ENCODE measurements at places on chromosomes 2 and 18.
A peak's percentile ranks its signal among the peaks of the same experiment; 100 is the strongest.

DNA sequence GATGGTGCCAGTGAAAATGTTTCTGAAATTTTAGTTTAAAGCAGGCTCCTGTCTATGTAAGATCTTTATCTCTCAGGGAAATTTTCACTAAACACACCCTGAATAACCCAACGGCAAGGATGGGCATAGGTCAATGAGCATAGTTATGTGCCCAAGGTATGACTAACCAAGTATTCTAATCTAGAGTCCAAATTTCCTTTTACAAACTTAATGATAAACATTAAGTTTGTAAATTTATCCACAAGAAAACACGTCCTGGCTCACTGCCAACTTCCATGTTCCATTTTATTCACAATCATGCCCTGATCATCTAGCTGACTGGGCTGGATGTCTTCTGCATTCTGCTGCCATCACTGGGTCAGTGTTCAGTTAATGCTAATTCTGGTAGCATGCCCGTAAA is 151.2 kb downstream of the SRBD1 start:
- no peak for DNase-seq

GRCh38 chr2:239726631-239727181 is 298.4 kb downstream of the NDUFA10 start:
- no peak for DNase-seq

DNA sequence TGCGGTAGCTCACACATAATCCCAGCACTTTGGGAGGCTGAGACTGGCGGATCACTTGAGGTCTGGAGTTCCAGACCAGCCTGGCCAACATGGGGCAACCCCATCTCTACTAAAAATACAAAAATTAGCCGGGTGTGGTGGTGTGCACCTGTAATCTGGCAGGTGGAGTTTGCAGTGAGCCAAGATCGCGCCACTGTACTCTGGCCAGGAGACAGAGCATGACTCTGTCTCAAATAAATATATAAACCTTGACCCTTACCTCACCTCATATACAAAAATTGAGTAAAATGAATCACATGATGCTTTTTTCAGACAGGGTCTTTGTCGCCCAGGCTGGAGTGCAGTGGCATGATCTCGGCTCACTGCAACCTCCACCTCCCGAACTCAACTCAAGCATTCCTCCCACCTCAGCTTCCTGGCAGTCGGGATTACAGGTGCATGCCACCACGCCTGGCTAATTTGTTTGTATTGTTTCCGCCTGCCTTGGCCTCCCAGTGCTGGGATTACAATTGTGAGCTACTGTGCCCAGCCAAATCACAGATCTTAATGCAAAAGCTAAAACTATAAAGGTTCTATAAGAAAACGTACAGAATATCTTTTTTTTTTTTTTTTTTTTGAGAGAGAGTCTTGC is 25.3 kb downstream of the XPO1 start:
- DNase-seq, result peak; percentile 26

DNA sequence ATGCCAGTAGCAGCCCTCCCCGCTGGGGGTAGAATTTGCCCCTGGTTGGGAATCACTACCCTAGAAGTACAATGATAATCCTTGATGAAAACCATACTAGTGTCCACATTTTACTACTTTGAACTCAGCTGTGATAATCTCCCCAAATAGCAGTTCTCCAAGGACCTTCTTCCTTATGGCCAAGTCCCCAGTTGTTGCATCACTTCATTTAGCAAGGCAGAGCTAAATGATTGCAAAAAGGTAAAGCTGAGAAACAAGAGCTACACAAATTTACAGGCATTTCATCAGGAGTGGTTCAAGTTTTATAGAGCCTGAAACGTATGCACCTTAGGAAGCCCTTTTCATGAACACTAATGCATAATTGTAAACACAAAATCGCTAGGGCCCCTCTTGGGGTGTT is 44.9 kb upstream of the REL start:
- no peak for DNase-seq

DNA sequence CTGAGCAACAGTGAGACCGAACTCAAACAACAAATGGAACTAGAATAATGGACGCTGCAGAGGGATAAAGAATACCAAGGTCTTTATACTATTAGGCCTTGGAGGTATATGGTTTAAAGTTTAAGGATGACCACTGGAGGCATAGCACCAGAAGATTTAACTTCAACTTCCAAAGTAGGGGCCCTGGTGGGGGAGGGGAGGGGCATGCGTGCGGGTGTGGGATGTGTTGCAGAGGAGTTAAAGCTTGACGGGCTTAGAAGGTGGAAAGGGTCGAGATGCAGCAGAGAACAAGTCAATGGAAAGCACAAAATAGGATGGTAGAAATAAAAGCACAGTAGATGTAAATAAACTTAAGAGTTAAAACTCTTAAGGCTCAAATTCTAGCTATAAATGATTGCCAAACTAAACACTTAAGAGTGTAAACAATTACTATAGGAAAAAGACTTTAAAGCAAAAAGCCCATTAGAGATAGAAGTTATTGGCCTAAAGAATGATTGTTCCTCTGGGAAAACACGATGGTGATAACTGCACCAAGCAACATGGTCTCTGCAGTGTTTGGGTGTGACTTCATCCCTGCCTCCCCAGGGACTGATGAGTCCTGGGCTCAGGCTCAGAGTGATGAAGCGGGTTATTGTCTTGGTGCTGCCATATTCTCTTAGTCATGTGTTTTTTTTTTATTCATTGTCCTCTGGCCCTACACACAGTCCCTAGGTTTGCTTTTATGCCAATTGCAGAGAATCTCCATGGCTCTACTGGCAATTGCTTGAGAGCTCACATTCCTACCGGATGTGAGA is 13.0 kb downstream of the RRM2 start:
- DNase-seq, result no peak

DNA sequence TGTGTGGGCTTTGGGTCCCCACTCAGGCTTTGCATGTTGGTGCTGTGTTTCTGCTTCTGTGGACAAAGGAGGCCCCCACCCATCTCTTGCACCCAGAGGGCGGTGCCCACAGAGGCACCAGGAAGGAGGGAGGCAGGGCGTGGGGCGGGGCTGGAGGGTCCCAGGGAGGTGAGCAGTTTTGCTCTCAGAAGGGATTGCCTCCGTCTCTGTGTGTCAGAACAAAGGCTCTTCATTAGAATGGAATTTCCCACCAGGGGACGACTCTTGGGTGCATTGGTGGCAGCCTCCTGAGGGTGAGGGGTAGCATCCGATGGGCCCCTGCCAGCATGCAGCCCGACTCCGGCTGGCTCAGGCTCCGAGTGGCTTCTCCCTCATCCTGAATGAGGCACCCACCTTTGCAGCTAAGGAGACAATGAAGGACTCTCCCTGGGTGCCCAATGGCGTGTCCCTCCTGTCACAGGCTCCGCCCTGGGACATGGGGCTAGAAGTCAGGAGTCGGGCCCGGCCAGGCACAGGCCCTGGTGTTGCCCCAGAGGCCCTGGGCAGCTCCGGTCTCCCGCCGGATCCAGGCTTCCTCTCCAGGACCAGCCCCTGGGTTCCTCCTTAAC is 7.0 kb upstream of the ERFE start:
- DNase-seq, result no peak

GRCh38 chr18:69889009-69889408 is 58.7 kb downstream of the CD226 start:
- DNase-seq, result no peak

DNA sequence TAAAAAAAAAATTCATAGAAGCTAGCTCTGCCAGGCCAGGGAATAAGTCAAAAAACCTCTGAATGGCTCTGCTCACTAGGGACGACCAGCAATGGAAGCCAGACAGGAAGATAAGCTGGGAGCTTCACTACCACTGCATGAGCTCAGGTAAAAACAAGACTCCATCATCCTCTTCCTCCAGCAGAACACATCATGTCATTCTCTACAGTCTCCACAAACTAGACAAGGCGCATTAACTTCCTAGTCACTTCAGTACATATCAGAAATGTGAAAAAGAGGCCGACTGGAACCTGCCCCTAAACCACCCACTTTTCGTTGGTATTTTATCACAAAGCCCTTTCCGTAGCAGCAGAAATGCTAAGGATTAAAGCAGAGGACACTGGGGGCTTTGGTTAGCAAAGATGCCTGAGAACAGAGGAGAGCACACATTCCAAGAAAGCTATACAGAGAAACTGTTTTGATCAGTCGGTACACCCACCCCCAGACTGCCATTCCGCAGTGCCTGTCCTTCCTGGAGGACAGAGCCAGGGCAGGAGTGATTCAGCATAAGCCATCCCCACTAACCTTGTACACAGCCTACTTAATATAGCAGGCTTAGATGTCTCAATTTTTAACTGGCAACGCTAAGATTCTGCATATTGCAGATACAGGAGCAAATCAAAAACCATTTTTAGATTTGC is 53.4 kb downstream of the AAK1 start:
- DNase-seq, result peak; percentile 44

GRCh38 chr18:4721545-4721944 is 266.4 kb upstream of the DLGAP1 start:
- no peak for DNase-seq

DNA sequence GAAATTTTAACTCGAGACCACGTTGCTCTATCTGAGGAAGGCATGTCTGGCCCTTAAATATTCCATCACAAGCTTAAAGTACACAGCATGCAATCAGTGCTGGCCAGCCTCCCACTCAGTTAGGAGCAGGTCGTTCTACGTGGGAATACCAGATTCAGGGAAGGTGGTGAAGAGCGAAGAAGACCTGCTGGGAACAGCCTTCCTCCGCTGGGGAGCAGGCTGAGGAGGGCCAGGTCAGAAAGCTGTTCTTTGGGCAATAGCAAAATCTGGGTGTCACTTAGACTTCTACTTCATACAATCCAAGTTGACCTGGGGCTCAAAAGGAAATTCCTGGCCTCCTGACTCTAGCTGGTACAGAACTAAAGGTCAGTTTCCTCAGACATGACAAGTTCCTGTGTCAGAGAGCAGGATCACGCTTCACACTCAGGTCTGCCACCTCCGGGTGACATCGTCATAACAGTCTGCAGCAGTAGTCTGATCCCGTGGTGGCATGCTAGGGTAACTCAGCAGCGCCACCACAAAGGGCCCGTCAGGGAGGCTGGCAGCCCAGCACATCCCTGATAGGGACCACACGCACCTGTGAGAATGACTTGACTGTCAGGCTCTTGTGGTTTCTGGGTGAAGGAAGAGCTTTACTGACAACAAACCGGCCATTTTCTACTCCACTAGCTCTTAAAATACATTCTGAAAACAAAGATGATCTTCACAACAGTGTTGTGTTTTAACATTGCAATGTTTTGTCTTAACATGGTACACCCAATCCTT is 35.2 kb upstream of the NAPG start:
- peak; percentile 76 for DNase-seq

- DNase-seq, result peak; percentile 29
Measured at GRCh38 chr2:69798909-69799526, 30.4 kb upstream of the GMCL1 start.

- DNase-seq, result no peak
Measured at GRCh38 chr2:63000801-63001200, 49.8 kb upstream of the OTX1 start.

- DNase-seq, result no peak
Measured at GRCh38 chr2:177287814-177288213, 23.3 kb upstream of the NFE2L2 start.

Measured in neural progenitor cell (in vitro differentiated cells).